ENCODE measurements at places on chromosomes 11 and 22. TPM values are rescaled to one million over a fixed set of nuclear protein-coding genes. Genes with fewer than 3 reads are reported as not detected.

The UPK3A gene
- not detected for total RNA-seq

The B4GAT1 gene
- 13.4 TPM for total RNA-seq

The IL10RA gene
- 9.3 TPM for total RNA-seq

DNA sequence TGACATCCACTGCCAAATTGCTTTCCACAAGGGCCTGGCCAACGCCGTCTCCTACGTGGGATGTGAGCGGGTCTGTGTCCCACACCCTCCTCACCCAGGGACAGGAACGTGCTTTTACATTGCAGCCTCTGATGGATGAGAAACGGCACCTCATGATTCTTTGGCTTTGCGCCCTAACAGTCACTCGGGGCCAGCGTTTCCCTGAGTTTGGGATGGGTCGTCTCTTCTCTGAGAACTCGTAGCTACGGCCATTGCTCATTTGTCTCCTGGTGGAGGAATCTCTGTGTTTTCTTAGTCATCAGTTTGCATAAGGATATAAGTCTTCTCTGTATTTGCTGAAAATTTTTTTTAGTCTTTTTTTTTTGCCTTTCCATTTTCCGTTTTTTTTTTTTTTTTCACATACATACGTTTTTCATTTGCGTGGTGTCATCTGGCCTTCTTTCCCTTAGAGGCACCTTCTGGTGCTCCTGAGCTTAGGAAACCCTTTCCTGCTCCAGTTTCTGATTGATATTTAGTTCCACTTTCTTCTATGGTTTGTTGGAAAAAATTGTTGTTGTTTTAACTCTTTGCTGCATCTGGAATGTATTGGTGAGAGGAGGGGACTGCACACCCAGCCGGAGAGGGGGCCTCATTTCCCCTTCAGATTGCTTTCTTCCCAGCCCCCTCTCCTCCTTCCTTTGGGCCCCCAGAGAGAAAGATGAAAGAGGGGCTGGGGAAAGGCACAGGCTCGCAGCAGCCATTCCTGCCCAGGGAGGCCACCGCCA lies 12.0 kb downstream of the TNNT3 start:
- no peak for DNase-seq

The RAB3IL1 gene
- total RNA-seq: 11.8 TPM
